Left ventricle myocardium inferior (tissue), 1 donor: ENCODE measurements at places on chromosomes 2 and 18. TPM values are rescaled to one million over a fixed set of nuclear protein-coding genes. Genes with fewer than 3 reads are reported as not detected.

DNA sequence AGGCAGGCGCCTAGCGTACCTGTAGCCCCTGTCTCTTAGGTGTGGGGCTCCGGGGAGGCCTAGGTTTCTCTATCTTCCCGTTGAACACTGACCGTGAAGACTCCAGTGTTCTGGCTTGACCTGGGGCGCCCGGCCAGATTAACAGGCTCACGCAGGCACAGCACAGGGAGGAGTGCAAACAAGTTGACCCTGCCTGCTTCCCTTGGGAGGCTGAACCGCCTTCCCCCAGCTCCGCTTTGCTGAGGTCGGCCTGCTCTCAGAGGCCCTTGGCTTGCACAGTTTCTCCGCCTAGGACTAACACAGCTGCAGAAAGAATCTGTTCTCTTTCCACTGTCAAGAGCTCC lies 567 bp downstream of the PCYOX1 start:
- peak overlapping the region; percentile 97 for H3K27ac ChIP-seq
- peaks cover 60% of the 10 kb centered on the region for H3K4me1 ChIP-seq
- H3K36me3 ChIP-seq: peaks cover 34% of the 10 kb centered on the region

The TMEM127 gene
- total RNA-seq: 85.7 TPM

DNA sequence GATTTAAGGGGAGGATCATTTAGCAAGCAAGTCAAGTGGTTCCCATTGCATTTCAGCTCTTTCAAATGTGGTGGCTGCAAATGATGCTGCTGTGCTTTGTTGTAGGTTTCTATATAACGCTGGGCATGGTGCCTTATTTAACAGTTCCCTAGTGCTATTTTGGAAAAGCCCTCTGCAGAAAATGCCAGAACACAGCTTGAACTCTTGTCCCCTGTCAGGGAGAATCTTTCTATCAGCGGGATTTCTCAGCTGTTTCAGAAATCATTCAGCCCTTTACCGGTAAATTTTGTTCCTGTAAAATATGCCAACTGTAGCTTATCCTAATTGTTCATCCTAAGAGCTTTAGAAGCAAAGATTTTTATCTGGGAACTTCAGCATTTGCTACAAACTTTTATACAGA lies 77.8 kb upstream of the DTNA start:
- no peak overlapping the region for H3K4me3 ChIP-seq
- H3K27me3 ChIP-seq: no peaks in the 10 kb centered on the region
- no peak overlapping the region for H3K27ac ChIP-seq
- no peaks in the 10 kb centered on the region for H3K36me3 ChIP-seq
- H3K4me1 ChIP-seq: peaks cover 38% of the 10 kb centered on the region
- DNase-seq: no peak

DNA sequence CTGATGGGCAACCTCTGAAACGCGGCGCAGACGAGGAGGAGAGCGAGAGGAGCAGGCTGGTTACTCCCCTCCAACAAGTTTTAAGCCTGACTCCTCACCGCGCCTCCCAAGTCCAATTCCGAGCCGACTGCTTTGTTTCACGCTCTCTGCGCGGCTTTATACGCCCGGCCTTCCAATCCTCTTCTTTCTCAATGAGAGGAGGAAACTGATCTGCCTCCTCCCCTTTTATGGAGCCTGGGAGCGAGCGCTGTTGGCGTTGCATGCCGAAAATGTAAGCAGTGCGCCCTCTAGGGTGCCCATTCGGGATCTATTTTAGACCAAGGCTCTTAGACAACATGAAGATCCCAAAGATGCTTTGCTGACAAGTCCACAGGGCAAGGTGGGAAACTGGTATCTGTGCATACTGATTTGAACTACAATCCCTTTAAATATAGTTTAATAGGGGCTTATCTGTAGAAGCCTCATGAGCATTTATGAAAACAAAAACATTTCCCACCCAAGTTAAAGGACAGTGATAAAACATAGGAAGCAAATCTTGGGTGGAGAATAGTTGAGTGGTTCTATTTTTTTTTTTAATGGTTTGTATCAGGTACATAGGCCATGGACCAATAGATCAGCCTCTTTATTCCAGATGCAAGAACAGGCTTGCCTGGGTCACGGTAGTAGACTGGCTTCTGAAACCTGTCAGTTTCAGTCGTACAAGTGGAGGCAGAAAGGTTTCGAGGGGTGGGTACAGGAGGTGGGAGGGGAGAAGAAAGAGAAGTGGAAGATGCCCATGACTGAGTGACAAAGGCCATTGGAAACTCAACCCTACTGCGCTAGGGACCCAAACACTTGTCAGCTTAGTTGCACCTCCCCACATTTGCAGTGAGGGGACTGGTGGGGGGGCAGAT lies at the start of gene RND3:
Gene RND3 (minus strand): TSS at position 131 of the 893 bp plus-strand sequence. CDS start 250 bp downstream, outside the sequence.
- DNase-seq: peak; percentile 95
- peak within 1 kb of the TSS; percentile 97 for H3K27ac ChIP-seq
- no peaks in the 10 kb centered on the region for H3K27me3 ChIP-seq
- peak within 1 kb of the TSS; percentile 84 for H3K4me3 ChIP-seq

DNA sequence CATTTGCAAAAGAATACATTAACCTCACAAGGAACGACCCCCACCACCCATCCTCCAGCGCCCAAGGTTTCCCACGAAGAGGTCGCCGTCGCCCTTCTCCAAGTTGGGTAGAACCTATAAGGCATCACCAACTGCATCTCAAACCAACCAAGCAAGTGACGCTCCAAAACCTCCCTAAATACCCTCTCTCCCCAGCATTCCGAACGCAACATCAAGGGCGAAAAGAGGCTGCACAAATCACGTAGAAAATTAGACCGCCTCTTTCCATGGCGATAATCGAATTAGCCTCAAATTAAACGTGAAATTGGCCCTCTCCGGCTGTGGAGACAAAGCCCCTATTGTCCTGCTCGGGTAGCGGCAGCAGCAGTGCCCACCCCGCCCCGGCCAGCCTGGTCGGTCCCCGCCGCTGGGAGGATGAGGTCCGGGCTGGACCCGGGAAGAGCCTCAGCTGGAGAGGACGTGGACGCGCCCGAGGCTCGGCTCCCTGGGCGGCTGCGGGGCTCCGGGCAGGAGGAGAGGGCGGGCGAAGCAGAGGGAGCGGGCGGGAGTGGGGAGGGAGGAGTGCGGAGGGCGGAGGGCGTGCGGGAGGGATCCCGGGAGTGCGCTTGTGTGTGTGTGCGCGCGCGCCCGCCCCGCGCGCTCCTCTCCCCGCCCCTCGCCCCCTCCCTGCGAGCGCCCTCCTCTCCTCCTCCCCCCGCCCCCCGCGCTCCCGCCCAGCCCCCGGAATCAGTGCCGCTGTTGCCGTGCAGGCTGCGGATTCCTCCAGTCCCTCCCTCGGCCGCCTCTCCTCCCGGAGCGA lies at the start of gene SPTBN1:
Gene SPTBN1 (plus strand): TSS at position 765 of the 799 bp plus-strand sequence. CDS start 70,092 bp downstream, outside the sequence.
- H3K36me3 ChIP-seq: no peaks in the 10 kb centered on the region
- peak within 1 kb of the TSS; percentile 87 for H3K4me3 ChIP-seq
- no peaks in the 10 kb centered on the region for H3K27me3 ChIP-seq
- peaks cover 58% of the 10 kb centered on the region for H3K4me1 ChIP-seq

DNA sequence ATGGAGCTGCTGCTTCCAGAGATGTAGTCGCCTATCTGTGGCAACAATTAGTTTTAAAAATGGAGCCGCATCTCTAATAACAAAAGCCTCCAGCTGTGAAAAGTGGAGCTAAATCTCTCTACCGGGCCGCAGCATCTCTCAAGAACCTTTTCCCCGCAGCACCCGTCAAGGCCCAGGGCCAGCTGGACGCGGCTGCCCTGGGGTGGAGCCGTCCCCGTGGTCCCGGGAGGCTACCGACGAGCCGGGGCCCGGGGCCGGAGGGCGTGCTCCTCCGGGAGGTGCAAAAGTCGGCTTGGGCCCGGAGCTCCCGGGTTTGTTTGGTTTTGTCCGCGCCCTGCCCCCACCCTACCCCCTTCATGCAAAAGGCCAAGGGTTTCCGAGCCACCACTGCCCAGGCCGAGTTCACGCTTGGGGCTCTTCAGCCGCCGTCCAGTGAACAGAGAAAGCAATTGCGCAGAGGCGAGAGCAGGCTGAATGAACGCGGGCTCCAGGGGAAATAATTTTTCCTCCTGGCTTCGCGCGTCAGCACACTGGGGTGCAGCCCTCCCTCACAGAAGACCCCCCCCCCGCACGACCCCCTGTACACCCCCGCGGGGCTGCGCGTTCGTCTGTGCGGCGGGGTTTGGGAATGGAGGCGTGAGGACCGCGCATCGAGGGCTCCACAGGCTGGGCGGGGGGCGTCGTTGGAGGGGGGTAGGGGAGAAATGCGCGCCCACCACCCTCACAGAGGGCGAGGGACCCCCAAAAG lies 557 bp upstream of the GREB1L start:
- peaks cover 43% of the 10 kb centered on the region for H3K27me3 ChIP-seq
- H3K4me1 ChIP-seq: peaks cover 27% of the 10 kb centered on the region
- no peaks in the 10 kb centered on the region for H3K36me3 ChIP-seq
- peak overlapping the region; percentile 81 for H3K27ac ChIP-seq
- H3K4me3 ChIP-seq: peak overlapping the region; percentile 78

- DNase-seq: no peak
- H3K27ac ChIP-seq: no peak overlapping the region
- H3K4me3 ChIP-seq: no peak overlapping the region
- no peaks in the 10 kb centered on the region for H3K27me3 ChIP-seq
- no peaks in the 10 kb centered on the region for H3K4me1 ChIP-seq
Observed at GRCh38 chr2:150162241-150162942, 325.1 kb downstream of the RND3 start.

GRCh38 chr2:239606741-239607516 lies 206.1 kb upstream of the HDAC4 start:
- no peaks in the 10 kb centered on the region for H3K4me1 ChIP-seq
- no peak overlapping the region for H3K27ac ChIP-seq
- H3K27me3 ChIP-seq: peaks cover 89% of the 10 kb centered on the region
- H3K36me3 ChIP-seq: no peaks in the 10 kb centered on the region
- H3K4me3 ChIP-seq: no peak overlapping the region

The POU3F3 gene
- total RNA-seq: 0.11 TPM

GRCh38 chr2:85978883-85979780 lies 90.3 kb upstream of the ST3GAL5 start:
- no peaks in the 10 kb centered on the region for H3K36me3 ChIP-seq
- DNase-seq: no peak
- no peak overlapping the region for H3K4me3 ChIP-seq
- peaks cover 45% of the 10 kb centered on the region for H3K27me3 ChIP-seq

The PDE1A gene
- total RNA-seq: 17.3 TPM

DNA sequence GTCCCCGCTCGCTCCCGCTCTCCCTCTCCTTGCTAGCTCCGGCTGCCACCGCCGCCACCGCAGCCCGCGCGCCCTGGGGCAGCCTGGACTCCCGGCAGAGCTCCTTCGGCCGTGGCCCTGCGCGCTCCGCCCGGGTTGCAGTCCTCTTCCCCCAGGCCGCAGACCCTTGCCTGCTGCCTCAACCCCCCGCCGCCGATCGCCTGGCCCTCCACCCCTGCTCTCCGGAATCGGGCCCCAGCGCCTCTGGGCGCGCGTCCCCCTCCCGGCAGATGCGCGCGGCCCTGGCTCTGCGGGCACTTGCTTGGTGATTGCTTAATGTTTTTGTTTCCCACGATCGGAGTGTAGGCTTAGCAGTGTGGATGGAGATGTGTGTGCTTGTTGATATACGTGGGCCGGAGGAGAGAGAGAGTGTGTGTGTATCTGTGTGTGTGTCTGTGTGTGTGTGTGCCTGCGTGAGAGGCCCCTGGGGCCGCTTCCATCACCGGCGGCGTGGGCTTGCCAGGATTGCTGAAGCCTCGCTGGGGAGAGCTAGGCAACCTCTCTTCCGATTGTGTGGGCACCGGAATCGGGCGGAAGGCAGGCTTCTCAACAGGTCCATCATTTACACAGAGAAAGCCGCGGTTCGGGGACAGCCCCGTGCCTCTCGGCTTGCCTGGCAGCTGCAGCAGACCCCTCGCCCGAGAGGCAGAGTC lies 877 bp downstream of the INHBB start:
- peak overlapping the region; percentile 68 for H3K4me3 ChIP-seq
- H3K27ac ChIP-seq: no peak overlapping the region
- no peak for DNase-seq
- peaks cover 91% of the 10 kb centered on the region for H3K27me3 ChIP-seq
- H3K36me3 ChIP-seq: no peaks in the 10 kb centered on the region
- H3K4me1 ChIP-seq: peaks cover 42% of the 10 kb centered on the region

GRCh38 chr2:240791821-240792628 lies 28.0 kb downstream of the KIF1A start:
- H3K4me3 ChIP-seq: no peak overlapping the region
- H3K36me3 ChIP-seq: no peaks in the 10 kb centered on the region
- H3K27ac ChIP-seq: no peak overlapping the region

GRCh38 chr18:57957210-57957609 lies 86.8 kb upstream of the NEDD4L start:
- DNase-seq: no peak
- H3K4me1 ChIP-seq: no peaks in the 10 kb centered on the region
- H3K4me3 ChIP-seq: no peak overlapping the region
- H3K27me3 ChIP-seq: peaks cover 32% of the 10 kb centered on the region
- no peaks in the 10 kb centered on the region for H3K36me3 ChIP-seq

DNA sequence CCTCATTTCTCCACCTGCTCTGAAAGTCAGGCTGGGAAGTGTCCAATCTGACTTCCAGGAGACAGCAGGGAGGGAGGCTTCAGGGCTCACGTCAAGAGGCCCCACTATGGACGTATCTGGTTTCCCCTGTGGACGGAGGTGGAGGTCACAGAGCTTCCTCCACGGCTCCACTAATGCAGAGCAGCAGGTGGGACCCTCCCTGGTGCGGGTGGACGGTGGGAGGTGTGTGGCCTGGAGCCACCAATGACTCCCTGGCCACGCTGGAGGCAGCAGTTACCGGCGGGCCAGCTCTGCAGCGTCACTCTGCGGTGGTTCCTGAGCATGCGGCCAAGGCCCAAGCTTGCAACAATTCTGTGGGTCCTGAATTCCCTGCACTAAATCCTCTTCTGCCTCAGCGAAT lies 9.0 kb downstream of the CRACDL start:
- H3K36me3 ChIP-seq: no peaks in the 10 kb centered on the region
- H3K27ac ChIP-seq: no peak overlapping the region
- H3K4me1 ChIP-seq: no peaks in the 10 kb centered on the region
- H3K27me3 ChIP-seq: peaks cover 58% of the 10 kb centered on the region
- no peak overlapping the region for H3K4me3 ChIP-seq

GRCh38 chr2:8567469-8568260 lies 114.2 kb upstream of the ID2 start:
- H3K27ac ChIP-seq: peak overlapping the region; percentile 64
- no peaks in the 10 kb centered on the region for H3K36me3 ChIP-seq
- H3K27me3 ChIP-seq: no peaks in the 10 kb centered on the region
- H3K4me1 ChIP-seq: peaks cover 13% of the 10 kb centered on the region

DNA sequence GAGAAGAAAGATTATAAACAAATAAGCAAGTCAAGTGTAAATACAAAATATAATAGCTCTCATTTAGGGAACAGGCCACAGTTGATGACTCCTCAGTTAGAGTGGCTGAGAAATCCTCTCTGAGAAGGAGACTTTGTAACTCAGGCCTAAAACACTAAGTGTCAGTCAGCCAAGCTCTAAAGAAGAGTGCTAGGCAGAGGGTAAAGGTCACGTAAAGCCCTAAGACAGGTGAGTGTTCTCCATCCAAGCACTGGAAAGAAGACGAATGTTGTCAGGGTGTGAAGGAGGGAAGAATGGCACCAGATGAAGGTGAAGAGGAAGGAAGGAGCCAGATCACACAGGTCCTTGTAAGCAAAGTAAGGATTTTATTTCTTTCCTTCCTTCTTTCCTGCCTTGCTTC lies 24.3 kb downstream of the ERMN start:
- no peak for DNase-seq
- peaks cover 21% of the 10 kb centered on the region for H3K27me3 ChIP-seq
- H3K36me3 ChIP-seq: no peaks in the 10 kb centered on the region
- H3K27ac ChIP-seq: no peak overlapping the region
- no peaks in the 10 kb centered on the region for H3K4me1 ChIP-seq

The CCDC68 gene
- 5.1 TPM for total RNA-seq
